ENCODE measurements at places on chromosomes 11 and 22. TPM values are rescaled to one million over a fixed set of nuclear protein-coding genes. Genes with fewer than 3 reads are reported as not detected.

Gene RAG2
- total RNA-seq: 1.1 TPM

Gene PLXNB2
- total RNA-seq: 64.1 TPM

Gene BARX2
- 0.49 TPM for total RNA-seq

Gene B4GALNT4
- 89.4 TPM for total RNA-seq

Gene SIK3
- 17.5 TPM for total RNA-seq

Gene YWHAH
- total RNA-seq: 111 TPM

Gene APOC3
- not detected for total RNA-seq

Gene MS4A10
- total RNA-seq: not detected

Data from motor neuron (in vitro differentiated cells).